ENCODE measurements at places on chromosomes 1 and 21.
A peak's percentile ranks its signal among the peaks of the same experiment; 100 is the strongest.

DNA sequence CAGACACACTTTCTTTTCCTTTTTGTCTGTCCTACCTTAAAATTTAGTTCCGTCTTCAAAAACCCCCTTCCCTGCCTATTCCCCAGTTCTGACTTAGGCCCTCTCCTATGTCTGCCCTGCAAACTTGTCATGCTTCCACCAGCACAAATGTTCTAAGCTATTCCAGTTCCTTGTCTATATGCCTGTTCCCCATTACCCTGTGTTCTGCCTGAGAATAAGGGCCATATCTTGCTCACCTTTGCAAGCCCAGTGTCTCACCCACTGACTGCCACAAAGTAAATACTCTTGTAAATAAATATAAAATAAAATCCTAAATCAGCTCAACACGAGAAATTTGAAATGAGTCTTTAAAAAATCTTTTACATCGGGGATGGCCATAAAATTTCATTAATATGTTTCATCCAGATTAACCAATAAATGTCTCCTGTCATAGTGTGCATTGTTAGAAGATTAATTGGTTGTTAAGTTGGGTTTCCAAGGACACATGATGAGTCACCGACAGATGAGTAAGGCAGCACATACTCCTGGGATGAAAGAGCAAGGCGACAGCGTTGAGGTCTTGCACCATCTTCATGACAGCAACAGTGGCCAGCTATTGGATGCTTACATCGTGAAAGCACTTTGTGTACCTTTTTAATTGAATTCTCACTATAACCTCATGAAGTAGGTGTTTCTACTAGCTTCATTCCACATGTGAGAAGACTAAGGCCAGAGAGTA, 92.6 kb upstream of the NGF start:
- H3K4me1 ChIP-seq = peaks cover 22% of the 10 kb centered on the region
- H3K27me3 ChIP-seq = no peaks in the 10 kb centered on the region
- H3K4me3 ChIP-seq = no peak overlapping the region
- no peak for DNase-seq
- H3K27ac ChIP-seq = no peak overlapping the region

GRCh38 chr1:39230261-39231190, 26.0 kb downstream of the MACF1 start:
- no peak for DNase-seq
- H3K4me1 ChIP-seq = no peaks in the 10 kb centered on the region
- H3K27me3 ChIP-seq = no peaks in the 10 kb centered on the region
- peak overlapping the region; percentile 33 for H3K27ac ChIP-seq
- H3K4me3 ChIP-seq = no peak overlapping the region
- peaks cover 9% of the 10 kb centered on the region for H3K36me3 ChIP-seq

GRCh38 chr1:8874230-8875201, 4.0 kb downstream of the ENO1 start:
- H3K27ac ChIP-seq = peak overlapping the region; percentile 67
- H3K4me1 ChIP-seq = peaks cover 63% of the 10 kb centered on the region
- peak overlapping the region; percentile 0 for H3K4me3 ChIP-seq
- H3K27me3 ChIP-seq = no peaks in the 10 kb centered on the region
- no peak for DNase-seq
- H3K36me3 ChIP-seq = peaks cover 38% of the 10 kb centered on the region

GRCh38 chr1:207009182-207009850, 23.2 kb downstream of the C1orf116 start:
- H3K4me1 ChIP-seq = no peaks in the 10 kb centered on the region
- no peaks in the 10 kb centered on the region for H3K36me3 ChIP-seq
- H3K27me3 ChIP-seq = no peaks in the 10 kb centered on the region
- no peak for DNase-seq
- no peak overlapping the region for H3K4me3 ChIP-seq

DNA sequence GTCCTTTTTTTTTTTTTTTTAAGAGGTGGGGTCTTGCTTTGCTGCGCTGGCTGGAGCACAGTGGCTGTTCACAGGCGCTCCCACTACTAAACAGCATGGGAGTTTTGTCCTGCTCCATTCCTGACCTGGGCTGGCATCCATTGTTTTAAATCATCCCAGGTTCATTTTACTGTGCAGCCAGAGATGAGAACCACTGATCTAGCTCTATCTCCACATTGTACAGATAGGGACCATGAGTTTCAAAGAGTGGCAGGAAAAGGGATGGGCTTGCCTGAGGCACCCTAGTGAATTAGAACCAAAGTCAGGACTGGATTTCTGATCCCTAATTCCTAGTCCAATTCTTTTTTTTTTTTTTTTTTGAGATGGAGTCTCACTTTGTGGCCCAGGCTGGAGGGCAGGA, 7.2 kb upstream of the TMEM222 start:
- no peaks in the 10 kb centered on the region for H3K4me1 ChIP-seq
- no peak for DNase-seq
- H3K27me3 ChIP-seq = peaks cover 20% of the 10 kb centered on the region
- H3K4me3 ChIP-seq = no peak overlapping the region

DNA sequence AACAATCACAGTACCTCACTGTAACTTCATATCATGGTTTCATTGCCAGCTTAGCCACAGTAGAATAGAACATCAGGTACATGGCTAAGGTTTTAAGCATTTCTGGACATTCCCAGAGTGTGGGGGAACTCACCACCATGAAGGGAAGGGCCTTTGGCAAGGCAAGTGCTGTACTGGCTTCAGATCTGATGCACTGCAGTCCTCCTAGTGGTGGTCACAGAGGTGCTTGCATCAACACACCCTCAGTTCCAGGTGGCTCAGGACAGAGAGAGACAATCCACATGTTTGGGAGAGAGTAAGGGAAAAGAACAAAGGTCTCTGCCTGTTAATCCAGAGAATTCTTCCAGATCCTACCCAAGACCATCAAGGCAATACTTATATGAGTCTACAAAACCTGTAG, 528.4 kb upstream of the RGS18 start:
- no peaks in the 10 kb centered on the region for H3K27me3 ChIP-seq
- no peak overlapping the region for H3K27ac ChIP-seq
- H3K4me3 ChIP-seq = no peak overlapping the region

DNA sequence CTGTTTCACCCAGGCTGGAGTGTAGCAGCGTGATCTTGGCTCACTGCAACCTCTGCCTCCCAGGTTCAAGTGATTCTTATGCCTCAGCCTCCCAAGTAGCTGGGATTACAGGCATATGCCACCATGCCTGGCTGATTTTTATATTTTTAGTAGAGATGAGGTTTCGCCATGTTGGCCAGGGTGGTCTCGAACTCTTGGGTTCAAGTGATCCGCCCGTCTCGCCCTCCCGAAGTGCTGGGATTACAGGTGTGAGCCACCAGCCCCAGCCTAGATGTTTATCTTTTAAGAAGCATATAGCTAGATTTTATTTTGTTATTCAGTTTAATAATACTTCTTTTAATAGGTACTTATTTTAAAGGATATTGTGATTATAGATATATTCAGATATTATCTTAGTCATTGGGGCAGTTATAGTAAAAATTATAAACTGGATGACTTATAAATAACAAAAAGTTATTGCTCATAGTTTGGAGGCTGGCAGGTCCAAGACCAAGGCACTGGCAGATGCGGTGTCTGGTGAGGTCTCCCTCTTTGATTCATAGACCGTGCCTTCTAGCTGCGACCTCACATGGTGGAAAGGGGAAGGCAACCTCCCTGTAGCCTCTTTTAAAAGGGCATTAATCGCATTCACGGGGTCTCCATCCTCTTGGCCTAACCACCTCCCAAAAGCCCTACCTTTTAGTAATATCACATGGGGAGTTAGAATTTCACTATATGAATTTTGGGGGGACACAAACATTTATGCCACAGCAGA, 3.1 kb upstream of the KCNE2 start:
- no peak for DNase-seq
- H3K4me1 ChIP-seq = no peaks in the 10 kb centered on the region
- no peak overlapping the region for H3K4me3 ChIP-seq
- no peak overlapping the region for H3K27ac ChIP-seq

- no peaks in the 10 kb centered on the region for H3K36me3 ChIP-seq
- peak overlapping the region; percentile 4 for H3K4me3 ChIP-seq
- peak overlapping the region; percentile 99 for H3K27ac ChIP-seq
- H3K27me3 ChIP-seq = no peaks in the 10 kb centered on the region
These were observed 5.1 kb upstream of the ARHGEF2 start for GRCh38 chr1:155983191-155984024.

DNA sequence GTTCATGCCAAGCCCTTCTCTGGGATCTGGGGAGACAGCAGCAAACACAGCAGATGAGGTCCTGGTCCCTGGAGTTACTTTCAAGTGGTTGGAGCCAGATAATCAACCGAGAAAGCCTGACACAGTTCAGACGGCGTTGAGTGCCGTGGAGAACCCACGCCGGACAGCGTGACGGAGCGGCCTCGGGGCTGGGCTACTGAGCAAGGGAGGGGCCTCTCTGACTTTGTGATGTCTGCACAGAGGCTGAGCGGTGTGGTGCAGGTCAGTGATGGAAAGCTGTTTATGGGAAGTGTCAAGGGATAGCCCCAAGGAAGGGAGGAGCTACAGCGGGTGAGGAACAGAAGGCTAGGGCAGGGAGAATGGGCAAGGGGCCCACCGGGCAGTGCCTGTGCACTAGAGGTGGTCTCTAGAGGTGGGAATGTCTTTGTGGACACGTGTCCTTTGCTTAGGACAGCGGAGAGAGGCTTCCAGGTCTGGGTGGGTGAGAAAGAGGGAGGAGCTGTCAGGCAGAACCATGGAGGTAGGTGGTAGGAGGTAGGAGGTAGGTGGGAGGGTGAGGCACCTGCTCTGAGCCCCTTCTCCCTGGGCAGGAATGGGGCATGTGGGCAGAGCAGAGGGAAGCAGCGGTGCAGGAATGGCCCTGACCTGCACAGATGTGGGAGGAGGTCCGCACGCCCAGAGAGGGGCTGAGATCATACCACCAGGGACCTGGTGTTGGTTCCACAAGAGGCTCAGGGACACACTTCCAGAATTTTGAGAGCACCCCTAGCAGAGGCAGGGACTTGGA, 62.8 kb downstream of the RUNX3 start:
- H3K4me3 ChIP-seq = no peak overlapping the region
- peak; percentile 58 for DNase-seq
- H3K27me3 ChIP-seq = no peaks in the 10 kb centered on the region
- no peaks in the 10 kb centered on the region for H3K36me3 ChIP-seq
- H3K27ac ChIP-seq = no peak overlapping the region

DNA sequence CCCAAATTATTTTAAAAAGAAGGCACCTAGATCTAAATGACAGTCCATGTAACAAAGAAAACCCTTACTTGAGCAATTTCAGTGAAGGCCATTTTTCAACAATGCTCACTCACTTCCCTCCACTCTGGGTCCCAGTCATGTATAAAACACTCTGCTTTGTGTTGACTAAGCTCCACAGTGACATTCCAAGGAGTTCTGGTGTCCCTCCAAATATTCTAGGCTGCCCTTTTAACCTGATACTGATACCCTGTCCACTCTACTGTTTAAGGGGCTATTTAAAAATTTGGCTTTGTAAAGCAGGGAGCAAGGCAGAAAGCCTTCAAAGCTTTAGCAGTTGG, 73.6 kb downstream of the GNG12 start:
- no peak for DNase-seq
- H3K4me3 ChIP-seq = no peak overlapping the region
- H3K27me3 ChIP-seq = no peaks in the 10 kb centered on the region
- peak overlapping the region; percentile 48 for H3K27ac ChIP-seq
- no peaks in the 10 kb centered on the region for H3K36me3 ChIP-seq
- peaks cover 68% of the 10 kb centered on the region for H3K4me1 ChIP-seq

DNA sequence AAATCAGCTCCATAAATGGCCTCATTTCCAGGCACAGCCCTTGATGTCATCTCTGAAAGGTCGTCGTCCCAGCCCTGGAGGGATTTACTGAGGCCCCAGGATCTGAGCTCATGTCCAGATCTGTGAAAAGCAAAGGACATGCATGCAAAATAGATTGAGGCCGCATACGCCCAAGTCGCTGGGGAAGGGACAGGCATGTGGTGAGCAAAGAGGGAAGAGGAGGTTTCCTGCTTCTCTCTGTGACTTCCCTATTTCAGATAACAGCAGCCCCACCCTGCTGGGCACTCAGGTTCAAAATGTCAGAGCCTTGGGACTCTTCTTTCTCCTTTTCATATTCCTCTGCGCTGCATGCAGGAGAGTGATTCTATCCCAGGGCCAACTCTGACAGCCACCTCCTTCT, 197.2 kb downstream of the ADSS2 start:
- no peak overlapping the region for H3K27ac ChIP-seq
- no peak overlapping the region for H3K4me3 ChIP-seq
- H3K36me3 ChIP-seq = no peaks in the 10 kb centered on the region
- H3K27me3 ChIP-seq = peaks cover 9% of the 10 kb centered on the region
- DNase-seq = peak; percentile 73
- H3K4me1 ChIP-seq = no peaks in the 10 kb centered on the region

- H3K4me1 ChIP-seq = no peaks in the 10 kb centered on the region
- H3K4me3 ChIP-seq = no peak overlapping the region
- H3K27me3 ChIP-seq = no peaks in the 10 kb centered on the region
- no peak overlapping the region for H3K27ac ChIP-seq
- DNase-seq = no peak
- H3K36me3 ChIP-seq = no peaks in the 10 kb centered on the region
These were observed 38.4 kb upstream of the ZNF281 start for GRCh38 chr1:200448034-200448762.

- no peak for DNase-seq
- no peak overlapping the region for H3K4me3 ChIP-seq
- no peaks in the 10 kb centered on the region for H3K27me3 ChIP-seq
- no peaks in the 10 kb centered on the region for H3K4me1 ChIP-seq
These were observed 97.4 kb upstream of the TNR start for GRCh38 chr1:175840787-175841186.

DNA sequence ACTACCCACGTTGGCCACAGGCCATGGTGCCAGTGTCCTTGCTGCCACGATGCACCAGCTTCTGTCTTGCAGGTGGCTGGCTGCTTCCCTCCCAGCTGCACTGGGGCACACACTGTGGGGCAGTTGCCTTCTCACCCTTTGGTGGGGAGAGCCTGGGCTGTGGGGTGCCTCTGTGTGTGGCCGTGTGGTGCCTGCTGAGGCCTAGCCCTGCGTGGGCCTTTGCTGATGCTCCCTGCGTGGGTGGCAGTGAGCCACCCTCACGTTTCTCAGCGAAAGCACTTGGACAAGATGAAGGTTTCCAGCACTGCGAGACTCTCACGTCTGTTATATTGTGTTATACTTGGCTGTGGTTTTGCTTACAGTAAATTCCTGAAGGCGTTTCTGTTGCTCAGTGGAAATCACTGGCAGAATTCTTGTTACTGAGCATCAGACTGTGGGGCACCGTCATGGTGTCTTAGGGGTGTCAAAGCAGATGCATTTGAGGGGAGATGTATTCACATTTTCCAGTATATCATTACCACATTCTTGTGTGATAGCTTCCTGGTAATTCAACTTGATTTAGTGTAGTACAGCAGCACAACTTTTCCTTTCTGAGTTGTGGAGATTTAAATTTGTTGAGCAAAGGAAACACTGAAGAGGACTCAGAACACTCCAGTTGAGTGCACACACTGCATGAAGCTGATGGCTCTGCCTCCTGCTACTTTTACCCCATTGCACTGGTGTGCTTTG, 124.7 kb downstream of the PCBP3 start:
- no peak for DNase-seq
- H3K4me1 ChIP-seq = no peaks in the 10 kb centered on the region
- H3K27me3 ChIP-seq = no peaks in the 10 kb centered on the region
- no peaks in the 10 kb centered on the region for H3K36me3 ChIP-seq
- no peak overlapping the region for H3K27ac ChIP-seq
